ENCODE measurements at places on chromosomes 1 and 21.
A peak's percentile ranks its signal among the peaks of the same experiment; 100 is the strongest.

- DNase-seq: no peak
Observed at GRCh38 chr1:182714546-182714945, 30.2 kb upstream of the RGS8 start.

- no peak for DNase-seq
Observed at GRCh38 chr1:112357467-112357866, 38.5 kb upstream of the CTTNBP2NL start.

GRCh38 chr1:116367256-116367945, 5.6 kb upstream of the ATP1A1 start:
- DNase-seq: no peak

GRCh38 chr1:77394166-77394565, 112.3 kb downstream of the AK5 start:
- no peak for DNase-seq

- no peak for DNase-seq
Observed at GRCh38 chr1:211701733-211702132, 26.3 kb upstream of the NEK2 start.

DNA sequence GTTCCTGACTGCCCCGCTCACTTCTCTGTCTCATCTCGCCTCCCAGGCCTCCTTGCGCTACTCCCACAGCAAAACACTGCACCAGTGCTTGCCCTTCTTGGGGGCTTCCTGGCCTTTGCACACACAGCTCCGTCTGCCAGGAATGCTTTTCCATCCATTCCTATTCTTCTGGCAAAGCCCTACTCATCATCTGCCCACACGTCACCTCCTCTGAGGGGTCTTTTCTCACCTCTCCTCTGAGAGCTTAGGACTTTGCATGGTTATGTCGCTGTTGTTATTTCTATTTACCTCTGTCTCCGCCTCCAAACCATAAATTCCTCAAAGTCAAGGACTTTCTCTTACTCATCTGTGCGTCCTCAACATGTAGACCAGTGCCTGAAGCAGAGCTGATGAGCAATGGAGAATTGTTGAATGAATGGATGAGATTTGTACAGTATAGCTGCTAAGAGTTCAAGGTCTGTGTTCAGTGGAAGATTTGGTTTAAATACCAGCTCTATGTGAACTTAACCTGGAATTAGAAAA, 26.4 kb upstream of the BTG2 start:
- no peak for DNase-seq

GRCh38 chr1:216221260-216221700, 202.0 kb downstream of the USH2A start:
- peak; percentile 42 for DNase-seq

- no peak for DNase-seq
Observed at GRCh38 chr1:235873045-235873444, 6.3 kb upstream of the LYST start.

GRCh38 chr1:47927165-47927564, 70.0 kb downstream of the TRABD2B start:
- DNase-seq: no peak

DNA sequence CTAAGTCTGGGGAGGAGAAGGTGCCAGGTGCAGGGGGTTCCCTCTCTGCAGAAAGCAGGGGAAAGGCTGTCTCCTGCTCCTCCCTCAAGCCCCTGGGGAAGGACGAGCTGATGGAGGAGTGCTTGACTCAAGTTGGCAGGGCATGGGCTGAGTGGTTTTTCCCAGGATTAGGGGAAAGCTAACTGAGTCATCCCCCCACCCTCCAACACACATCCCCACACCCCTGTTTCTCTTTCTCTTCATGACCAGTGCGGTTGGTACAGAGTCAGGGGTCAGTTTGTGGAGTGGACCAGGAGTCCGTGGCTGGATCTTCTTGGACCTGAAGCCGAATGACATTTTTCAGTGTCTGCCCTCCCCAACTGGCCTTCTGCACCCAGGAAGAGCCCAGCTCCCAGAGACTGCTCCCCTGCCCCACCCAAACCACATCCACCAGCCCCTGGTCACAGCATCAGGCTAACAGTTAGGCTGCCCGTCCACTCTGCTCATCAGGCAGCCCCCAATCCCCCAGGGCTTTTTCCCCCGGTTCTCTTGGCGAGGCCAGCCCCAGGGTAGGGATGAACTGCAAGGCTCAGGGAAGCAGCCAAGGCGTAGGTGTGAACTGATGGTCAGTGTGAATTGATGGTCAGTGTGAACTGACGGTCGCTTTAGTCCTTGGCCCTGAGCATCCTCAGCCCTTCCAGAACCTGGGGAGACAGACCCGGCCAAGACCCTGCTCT, 81.0 kb downstream of the PAX7 start:
- no peak for DNase-seq

DNA sequence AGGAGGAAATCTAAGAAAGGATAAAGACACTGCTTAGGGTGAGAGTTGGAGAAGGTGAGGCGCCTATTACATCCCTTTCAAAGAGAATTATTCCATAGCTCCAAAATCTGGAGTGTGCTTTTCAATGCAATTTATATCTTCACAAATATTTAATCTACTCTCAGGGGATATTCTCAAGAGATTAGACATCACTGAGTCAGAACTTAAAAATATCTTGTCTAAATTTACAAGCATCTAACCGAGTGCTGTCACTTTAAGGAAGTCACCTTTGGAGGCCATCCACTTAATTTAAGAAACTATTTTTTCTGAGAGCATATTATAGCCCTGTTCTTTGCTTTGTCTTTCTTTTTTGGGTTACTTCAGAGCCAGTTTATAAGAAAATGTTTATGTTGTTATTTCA, 134.6 kb downstream of the TNFSF18 start:
- DNase-seq: no peak

DNA sequence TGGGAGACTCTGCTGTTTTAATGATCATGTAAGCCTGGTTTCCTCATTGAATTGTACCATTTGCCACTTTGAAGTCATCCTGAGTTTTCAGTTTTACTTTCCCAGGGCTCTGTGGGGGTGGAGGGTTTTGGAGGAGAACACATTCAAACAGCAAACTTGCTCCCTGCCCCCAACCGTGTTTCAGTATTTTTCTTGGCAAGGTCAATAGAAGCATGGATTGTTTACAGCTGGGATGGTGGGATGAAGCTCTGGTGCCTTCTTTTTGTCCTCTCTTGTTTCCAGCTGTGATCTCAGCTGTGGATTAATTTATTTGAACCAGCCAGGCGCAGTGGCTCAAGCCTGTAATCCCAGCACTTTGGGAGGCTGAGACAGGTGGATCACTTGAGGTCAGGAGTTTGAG, 54.3 kb upstream of the SERBP1 start:
- no peak for DNase-seq

- no peak for DNase-seq
Observed at GRCh38 chr1:235500971-235501540, 3.2 kb downstream of the B3GALNT2 start.

- DNase-seq: no peak
Observed at GRCh38 chr21:44983421-44984206, 43.8 kb downstream of the SLX9 start.

DNA sequence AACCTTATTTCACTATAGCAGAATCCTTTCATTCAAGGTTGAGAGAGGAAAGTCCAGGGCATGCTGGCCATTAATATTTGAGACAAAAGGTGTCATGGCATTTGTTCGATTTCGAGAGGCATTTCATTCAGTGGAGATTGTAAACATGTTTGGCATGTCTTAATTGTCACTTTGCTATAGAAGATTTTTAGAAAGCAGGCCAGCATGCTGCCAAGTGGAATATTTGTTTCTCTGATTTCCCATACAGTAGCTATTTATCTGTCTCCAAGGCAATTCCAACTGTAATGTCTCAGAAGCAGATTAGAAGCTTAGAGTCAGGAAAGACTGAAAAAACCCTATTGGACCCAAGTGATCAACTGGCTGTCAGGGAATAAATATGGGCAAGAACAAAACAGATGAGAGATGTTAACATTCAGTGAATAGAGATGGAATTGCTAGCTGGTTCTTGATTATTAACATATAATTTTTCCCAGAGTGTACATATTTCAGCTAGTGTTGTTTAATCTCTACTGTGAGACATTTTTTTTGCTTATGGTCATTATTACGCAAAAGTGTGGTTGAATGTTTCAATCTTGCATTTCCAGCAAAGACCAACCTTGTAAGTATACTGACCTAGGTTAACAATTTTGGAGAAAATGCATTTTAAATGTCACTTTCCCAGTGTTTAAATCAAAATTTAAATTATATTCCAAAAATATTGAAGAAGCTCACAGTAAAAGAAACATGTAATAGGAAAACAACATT, 174.6 kb downstream of the KCNK2 start:
- no peak for DNase-seq

DNA sequence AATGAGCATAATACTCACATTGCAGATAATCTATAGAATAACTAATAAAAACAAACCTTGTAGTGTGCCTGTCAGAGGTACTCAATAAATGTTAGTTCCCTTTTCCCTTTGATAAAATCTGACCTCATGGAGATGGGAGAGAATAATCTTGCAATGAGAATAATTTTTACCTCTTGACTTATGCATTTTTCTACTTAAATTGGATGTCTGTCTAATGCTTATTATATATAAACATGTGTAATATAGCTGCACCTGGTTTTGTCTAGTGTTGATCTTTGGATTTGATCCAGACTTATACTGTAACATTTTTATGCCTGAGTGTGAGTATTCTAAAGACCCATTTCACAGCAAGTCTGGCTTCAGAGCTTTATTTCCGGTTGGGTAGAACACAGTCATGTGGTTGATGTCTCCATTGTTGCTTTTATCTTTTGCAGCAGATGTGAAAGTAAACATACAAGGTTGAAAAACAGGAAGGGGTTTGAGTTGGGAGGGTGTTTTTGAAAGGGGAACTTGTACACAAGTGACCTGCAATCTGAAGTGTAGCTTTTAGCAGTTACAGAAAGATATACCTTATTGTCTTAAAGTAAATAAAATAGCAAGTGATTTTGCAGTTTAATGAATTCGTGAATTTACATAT, 12.4 kb downstream of the EPB41 start:
- DNase-seq: no peak

DNA sequence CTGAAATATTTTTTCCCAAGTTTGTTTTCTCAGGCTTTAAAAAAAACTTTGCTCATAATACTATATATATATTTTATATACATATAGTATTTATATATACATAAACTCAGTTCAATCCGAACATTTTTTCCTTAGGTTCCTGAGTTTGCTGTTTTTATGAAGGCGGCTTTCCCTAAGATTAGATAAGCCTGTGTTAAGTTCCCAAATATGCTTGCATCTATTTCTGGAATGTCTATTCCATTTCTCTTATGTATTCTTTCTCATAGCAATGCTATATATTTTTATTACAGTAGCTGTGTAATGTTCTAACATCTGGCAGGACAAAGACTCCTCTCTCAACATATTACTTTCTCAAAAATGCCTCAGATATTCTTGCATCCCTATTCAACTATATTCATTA, 45.9 kb downstream of the ADSS2 start:
- no peak for DNase-seq

GRCh38 chr1:9651565-9652378, at the start of gene PIK3CD:
PIK3CD (plus strand) TSS chr1:9651731; CDS start chr1:9710456, 58,725 bp downstream.
- no peak for DNase-seq

DNA sequence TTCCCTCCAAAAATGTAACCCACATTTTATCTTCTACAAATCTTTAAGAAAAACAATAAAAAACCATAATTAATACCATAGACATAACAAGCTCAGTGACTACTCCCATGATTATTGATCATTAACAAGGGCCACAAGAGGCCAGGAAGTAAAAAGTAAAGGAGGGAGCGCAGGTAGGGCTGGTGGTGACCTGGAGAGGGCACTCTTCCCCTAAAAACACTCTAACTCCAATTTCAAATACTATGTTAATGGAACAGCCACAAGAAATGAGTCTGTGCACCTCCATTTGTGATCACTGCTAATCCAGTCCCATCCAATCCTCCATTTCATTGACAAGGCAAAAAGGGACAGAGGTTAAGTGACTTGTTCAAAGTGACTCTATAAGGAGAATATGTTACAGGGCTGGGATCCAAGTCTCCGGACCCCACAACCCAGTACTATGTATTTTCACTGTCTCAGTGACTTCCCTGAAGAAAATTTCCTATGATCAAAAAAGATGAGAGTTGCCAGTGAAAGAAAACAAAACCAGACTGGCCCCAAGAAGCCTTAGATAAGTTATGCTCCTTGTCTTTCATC, 41.2 kb upstream of the CFAP298 start:
- no peak for DNase-seq

DNA sequence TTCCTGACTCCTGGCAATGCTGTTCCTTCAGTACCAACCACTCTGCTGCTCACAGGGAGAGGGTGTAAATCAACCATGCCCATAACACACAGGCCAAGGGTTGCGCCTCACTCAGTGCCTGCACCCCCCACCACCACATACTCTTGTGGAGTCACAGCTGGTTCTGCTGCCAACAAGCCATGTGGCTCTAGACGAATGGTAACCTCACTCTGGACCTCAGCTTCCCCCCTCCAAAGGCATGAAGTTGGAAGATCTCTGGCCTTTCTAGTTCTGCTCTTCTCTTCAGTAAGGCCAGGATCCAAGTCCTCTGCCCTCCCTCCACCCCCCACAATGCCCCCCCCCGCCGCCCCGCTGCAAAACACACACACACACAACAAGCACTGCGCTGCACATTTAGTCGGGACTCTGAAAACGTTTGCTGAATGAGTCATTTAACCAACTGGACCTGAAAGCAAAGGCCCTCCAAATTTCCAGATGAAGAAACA, 1.7 kb upstream of the GLIS1 start:
- no peak for DNase-seq

DNA sequence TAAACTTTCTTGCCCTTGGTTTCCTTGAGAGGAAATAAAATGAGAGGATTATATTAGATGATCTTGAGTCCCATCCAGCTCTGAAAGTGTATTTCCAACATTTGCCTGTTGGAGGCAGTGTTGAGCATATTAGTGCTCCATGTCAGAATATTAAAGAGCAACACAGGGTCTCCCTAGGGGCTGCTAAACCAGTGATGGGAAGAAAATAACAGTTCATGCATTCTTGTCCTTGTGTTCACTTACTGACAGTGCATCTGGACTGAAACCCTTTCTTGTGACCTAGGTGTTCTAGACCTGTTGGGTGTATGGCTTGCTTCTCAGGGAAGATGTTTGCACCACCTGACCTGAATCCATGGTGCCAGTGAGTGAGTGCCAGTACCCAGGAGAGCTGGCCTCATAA, 124.7 kb upstream of the KIAA0040 start:
- DNase-seq: no peak

DNA sequence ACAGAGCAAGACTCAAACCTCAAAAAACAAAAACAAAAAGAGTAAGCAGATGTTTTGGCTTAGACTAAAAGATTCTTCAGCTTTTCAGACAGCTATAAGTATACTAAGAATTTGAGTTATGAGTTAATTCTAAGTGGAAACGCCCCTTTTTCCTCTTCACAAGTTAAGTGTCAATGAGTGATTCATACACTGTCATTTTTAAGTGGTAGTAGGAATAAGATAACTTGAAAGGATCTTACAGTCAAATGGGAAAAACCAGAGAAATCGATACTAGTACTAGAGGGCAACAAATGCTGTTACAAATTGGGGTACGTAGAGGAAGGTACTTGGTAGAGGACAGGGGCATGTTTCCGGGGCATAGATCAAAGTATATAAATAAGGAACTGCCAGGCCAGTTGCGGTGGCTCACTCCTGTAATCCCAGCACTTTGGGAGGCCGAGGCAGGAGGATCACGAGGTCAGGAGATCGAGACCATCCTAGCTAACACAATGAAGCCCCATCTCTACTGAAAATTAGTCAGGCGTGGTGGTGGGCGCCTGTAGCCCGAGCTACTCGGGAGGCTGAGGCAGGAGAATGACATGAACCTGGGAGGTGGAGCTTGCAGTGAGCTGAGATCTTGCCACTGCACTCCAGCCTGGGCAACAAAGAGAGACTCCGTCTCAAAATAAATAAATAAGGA, 7.4 kb downstream of the H3-3A start:
- DNase-seq: no peak

Measured in breast epithelium (tissue), 4 donors.